Activated T-cell treated with anti-CD3 and anti-CD28 coated beads, Interleukin-2, amount 50 U/mL, for 72 hours (primary cell): ENCODE measurements at places on chromosomes 12 and 14.

- DNase-seq, result no peak
These were observed 261.8 kb downstream of the TMTC2 start for GRCh38 chr12:82948491-82948890.

- no peak for DNase-seq
These were observed 38.0 kb downstream of the SPPL3 start for GRCh38 chr12:120866108-120866507.

GRCh38 chr14:32341947-32342846 is 13.1 kb downstream of the AKAP6 start:
- no peak for DNase-seq

GRCh38 chr12:89862511-89863445 is 154.1 kb upstream of the ATP2B1 start:
- DNase-seq, result peak; percentile 19

- DNase-seq, result no peak
These were observed 63.0 kb upstream of the PRMT8 start for GRCh38 chr12:3427956-3428355.

DNA sequence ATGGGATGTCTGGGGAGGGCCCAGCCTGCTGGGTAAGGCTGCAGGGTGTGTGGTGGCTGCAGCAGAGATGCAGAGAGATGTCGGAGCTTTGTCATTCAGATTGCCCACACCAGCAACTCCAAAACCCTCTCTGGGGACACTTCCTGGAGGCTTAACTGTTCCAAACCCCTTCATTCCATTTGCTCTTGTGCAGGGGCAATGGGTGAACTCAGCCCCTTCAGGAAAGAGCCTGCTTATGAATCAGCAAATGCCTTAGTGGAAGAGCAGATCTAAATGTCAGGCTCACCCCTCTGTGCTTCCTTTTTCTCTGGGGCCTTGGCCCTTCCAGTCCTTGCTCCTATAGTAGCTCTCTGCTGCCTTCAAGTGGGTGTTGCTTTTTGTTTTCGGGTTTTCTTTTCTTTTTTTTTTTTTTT is 36.7 kb upstream of the GPATCH2L start:
- no peak for DNase-seq

DNA sequence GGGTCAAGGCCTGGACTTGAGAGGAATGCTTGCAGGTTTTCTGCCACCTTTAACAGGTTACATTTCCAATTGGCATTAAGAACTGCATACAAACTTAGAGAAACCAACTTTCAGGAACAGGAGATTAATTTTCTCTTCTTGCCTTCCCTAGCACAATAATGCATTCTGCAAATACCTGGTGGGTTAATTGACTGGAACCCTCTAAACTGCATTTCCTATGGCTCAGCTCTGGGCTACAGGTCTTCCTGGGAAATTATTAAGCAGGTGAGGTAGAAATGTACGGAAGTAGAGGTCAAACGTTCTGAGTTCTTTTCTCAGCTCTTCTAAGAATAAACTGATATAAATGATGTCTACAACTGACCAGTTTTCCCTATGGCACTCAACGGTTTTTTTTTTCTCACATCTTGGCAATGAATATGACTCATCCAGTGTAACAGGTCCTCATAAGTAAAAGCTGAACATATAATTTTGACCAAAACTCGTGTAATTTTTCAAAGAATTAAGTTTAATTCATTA is 144.9 kb upstream of the PELI2 start:
- no peak for DNase-seq

DNA sequence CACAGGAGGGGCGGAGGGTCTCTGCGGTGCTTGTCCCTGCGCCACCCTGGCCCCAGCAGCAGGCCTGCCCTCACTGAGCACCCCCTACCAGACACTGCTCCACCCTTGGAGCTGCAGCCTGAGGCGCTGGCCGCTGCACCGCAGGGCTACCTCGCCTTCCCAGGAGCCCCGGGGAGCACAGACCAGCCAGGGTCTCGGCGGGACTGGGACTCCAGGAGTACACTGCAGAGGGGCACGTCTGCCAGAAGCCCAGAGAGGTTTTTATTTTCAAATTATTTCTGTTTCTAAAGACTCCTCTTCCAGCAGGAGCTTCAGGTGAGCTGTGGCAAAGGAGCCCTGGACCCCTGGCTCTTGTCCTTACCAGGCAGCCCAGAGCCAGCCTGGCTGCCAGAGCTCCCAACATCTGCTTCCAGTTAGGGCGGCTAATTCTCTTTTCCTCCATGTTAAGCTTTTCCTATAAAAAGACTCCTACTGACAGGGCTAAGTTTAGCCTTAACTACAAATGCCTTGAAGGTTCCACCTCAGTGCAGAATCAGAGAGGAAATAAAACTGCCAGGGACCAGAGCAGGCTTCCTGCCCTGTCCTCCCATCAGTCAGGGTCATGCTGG is 26.4 kb downstream of the DEGS2 start:
- no peak for DNase-seq

GRCh38 chr12:102479939-102480338 is 424 bp downstream of the IGF1 start:
- no peak for DNase-seq

DNA sequence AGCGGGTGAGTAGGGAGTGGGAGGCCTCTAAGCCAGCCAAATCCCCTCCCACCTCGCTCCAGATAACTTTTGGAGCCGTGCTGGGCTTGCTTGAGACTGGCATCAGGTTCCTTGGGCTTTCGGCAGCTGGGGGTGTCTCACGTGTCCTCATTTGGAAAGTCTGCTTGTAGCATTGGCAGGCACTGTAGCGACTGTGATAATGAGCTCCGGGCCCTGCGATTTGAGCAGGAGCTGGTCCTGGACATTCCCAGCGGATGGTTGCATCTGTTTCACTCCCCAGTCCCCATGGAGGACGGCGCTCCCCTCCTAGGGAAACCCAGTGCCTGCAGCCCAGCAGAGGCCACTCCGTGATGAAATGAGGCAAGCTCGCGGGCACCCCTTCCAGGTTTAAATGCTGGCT is 49.4 kb downstream of the DGLUCY start:
- DNase-seq, result no peak

DNA sequence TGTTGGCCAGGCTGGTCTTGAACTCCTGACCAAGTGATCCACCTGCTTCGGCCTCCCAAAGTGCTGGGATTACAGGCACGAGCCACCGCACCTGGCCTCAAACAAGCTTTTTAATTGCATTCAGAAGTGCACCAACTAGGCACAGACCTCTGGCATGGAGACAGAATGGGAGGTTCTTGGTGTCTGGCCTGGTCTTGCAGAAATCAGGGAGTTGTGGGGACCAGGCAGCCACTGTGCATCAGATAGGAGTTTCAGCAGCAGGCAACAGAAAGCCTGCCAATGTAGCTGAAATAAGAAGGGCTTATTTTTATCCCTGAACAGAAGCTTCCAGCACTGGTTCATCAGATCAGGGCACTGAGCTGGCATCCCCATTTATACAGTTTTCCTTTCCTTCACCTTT is 22.2 kb upstream of the TCL1B start:
- no peak for DNase-seq

DNA sequence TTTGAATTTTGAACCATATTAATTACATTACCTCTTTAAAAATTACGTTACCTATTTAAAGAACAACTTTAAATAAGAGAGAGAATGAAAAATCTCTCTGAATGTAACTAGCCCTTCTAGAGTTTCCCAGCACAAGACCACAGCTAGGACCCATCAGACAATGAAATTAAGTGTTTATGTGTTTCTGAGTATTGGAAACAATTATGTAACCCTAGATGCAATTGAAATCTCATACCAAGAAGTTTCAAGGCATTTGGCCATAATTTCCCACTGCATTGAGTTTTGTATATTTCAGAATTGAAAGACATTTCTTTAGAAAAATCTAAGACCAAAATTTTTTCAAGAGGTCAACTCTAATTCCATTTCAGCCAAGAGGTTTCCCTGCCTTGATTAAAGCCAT is 47.1 kb downstream of the SERPINA3 start:
- no peak for DNase-seq

DNA sequence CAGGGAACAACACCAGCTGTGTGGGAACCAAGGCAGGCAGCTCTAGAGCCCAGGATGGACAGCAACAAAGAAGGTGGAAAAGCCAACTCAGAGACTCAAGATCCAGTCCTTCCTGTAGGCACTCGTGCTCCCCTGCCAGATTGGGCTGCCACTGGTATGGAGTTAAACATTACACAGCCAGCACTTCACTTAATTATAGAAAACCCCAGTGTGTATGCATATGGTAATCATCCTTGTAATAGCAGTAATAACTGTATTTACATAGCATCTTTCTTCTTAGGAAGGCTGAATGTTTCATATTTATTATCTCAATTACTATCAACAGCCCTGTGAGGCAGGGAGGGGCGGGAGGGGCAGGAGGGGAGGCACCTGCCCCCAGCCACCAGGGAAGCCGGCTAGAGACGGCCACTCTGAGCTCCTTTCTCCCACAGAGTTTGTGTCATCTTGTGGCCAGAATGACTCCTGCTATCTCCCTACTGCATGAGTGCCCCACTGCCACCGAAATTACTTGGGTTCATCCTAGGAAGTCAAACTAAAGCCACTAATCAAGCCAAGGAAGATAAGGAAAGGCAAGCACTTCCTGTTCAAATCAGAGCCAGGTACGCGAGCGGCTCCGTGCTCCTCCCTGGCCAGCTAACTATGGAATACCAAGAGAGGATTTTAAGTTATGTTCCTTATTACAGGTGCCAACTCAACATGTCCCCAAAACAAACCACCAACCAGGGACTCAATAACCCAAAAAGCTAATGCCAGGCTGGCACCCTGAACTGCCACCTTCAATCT is 15.7 kb upstream of the RAB35 start:
- no peak for DNase-seq

DNA sequence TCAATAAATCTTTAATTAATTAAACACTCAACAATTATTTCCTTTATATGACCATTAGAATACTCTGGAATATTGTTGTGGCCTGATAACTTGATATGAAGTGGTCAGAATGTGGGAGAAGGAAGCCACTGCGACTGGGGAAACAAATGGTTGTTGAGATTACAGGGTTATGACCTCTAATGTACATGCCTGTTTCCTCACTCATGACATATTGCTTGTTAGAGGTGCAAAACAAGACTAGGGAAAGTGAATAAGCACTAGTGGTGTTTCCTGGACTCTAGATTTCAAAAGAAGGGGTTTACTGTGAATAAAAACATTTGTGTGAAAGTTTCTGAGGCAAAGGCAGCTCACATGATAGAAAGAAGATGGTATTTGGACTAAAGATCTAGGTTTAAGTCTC is 53.3 kb downstream of the STAB2 start:
- no peak for DNase-seq

DNA sequence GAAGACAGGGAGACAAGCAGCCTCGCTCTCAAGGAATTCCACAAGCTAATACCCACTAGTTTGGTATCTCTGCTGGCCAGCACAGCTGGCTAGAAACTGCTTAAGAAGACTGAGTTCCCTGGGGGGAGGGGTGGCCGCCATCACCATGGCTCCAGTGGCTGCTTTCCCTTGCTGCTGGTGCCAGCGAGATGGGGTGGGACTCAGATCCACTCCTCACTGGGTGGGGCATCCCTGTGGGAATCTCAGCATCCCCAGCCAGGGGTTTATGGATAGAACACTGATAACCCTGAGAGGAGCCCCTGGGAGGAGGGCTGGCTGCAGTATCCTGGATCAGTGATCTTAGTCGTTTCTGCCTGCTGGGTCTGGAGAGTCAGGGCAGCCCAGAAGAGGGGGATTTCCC is 170.6 kb upstream of the MDGA2 start:
- DNase-seq, result no peak

GRCh38 chr14:50762931-50763300 is 68.0 kb downstream of the NIN start:
- DNase-seq, result no peak

GRCh38 chr12:47478426-47478825 is 227.4 kb downstream of the RPAP3 start:
- no peak for DNase-seq

GRCh38 chr12:95195122-95195521 is 22.1 kb downstream of the FGD6 start:
- DNase-seq, result no peak

GRCh38 chr14:61183196-61183885 is 97.8 kb downstream of the TMEM30B start:
- DNase-seq, result no peak

GRCh38 chr14:89702073-89702875 is 252.3 kb downstream of the EFCAB11 start:
- DNase-seq, result no peak

DNA sequence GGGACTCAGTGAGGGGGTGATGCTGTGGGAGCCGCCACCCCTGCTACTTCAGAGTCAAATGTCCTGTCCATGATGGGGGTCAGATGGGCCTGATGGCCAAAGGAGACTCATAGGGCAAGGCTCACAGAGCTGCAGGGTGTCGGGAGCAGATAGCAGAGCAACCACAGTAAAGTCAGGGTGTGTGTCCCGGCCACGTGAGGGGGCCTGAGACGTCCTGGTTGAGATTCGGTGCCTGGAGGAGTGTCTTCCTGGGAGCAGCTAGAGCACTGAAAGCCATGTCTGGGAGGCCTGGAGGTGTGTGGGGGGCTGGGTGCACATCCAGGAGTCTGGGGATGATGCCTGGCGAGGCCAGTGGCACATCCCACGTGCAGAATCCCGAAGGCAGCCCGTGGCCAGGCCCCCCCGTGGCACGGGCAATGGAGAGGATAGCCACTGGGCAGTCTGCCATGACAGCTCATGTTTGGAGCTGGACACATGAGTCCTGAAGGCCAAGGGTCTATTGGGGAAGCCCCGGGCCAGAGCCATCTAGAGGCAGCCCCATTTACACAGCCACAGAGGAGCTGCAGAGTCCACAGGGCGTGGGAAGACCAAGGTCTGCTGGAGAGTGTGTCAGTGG is 308.0 kb upstream of the SFSWAP start:
- DNase-seq, result no peak

DNA sequence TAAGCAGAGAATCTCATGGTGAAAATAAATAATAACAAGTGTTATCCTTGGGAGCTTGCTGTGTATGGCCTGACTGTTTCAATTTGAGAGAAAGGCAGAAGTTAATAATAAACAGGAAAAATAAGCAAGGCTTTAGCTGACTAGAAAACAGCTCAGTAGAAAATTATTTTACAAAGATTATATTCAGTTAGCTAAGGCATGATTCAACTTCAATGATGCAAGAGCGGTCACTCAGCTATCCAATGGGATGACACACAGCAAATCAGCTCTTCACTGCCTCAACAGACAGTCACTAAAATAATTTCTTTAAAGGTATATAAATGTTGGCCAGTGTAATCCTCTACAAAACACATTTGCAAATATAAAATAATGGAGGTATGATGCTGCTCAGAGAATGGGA is 18.6 kb downstream of the GSTZ1 start:
- DNase-seq, result no peak
